Mucosa of gallbladder (tissue), 1 donor: ENCODE measurements at places on chromosomes 5 and 9. TPM values are rescaled to one million over a fixed set of nuclear protein-coding genes. Genes with fewer than 3 reads are reported as not detected.

DNA sequence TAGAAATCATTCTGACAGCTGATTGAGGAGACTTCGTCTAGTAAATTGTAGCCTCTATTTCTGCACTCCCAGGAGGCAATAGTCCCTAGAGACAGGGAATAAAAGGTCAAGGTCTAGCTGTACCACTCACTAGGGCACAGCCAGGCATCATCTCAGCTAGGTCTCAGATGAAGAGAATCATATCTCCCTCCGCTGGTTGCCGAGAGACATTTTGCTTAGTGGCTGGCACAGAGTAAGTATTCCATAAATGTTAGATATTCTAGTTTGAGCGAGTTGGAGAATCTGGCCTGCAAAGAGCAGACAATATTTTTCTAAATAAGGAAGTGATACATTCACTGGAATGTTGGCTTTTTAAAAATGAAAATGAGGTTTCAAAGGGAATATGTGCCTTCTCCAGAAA is 180.4 kb upstream of the ACTBL2 start:
- DNase-seq, result no peak

GRCh38 chr5:57825031-57825686 is 342.5 kb upstream of the ACTBL2 start:
- DNase-seq, result no peak

DNA sequence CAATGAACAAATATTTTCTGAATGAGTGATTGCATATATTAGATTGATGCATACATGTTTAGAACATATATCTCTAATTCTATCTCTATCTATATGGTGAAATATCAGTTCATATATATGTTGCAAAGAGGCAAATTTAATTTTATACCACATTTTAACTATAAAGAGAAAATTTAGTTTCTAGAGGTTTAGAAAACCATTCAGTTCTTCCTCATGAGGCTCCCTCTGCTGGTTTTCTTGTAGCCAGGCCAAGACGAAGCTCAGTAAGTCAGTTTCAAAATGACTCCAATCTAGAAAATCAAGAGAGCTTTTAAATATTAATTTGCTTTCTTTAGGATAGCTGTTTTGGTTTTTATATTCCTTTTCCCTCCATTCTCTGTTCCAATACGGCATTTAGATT is 312.1 kb downstream of the TMEM232 start:
- DNase-seq, result no peak

DNA sequence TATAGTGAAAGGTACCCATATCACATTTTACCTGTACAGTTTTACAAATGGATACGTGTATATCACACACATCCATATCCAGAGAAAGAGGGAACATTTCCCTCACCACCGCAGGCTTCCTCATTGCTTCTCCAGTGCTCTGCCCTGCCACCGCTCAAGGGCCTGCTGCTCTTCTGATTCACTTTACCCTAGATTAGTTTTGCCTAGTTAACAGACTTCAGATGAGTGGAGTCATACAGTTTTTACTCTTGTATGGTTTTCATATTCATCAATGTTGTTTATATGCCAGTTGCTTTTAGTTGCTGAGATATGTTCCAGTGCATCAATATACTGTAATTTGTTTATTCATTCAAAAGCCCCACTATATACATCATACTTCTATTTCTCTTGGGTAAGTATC is 53.9 kb upstream of the POMT1 start:
- DNase-seq, result no peak

DNA sequence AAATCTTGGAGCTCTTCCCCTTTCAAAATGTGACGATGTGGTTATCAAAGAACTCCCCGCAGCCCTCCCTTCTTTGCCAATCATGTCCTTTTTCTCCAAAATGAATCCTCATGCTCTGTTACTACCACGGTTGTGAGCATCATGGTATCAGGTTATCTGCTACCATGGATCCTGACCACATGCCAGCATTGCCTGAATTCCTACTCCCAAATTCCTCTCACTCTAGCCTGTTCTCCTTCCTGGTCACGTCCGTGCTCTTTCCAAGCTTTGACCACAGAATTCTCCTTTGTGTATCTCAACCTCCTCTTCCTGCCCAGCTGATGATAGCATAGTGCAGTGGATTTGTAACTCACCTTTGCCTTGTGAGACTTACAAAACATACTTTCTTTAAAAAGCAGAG is 59.5 kb upstream of the FBXL7 start:
- DNase-seq, result no peak

GRCh38 chr5:160742446-160742845 is 109.6 kb downstream of the ATP10B start:
- DNase-seq, result no peak

DNA sequence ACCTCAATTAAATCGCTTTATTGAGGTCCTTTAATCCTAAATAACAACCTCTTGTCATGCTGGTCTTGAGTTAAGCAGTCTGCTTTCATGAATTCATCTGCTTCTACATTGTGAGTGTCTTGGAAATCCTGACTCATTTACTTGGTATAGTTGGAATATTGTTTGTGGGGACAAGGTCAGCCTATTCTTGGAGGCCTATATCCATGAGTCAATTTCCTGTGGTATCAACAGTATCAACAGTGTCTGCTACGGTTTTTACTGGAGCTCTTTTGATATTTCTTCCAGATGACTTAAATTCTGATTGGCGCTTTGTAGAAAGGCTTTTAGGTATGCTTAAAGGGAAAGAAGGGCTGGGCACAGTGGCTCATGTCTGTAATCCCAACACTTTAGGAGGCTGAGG is 71.2 kb upstream of the PARP8 start:
- DNase-seq, result no peak

DNA sequence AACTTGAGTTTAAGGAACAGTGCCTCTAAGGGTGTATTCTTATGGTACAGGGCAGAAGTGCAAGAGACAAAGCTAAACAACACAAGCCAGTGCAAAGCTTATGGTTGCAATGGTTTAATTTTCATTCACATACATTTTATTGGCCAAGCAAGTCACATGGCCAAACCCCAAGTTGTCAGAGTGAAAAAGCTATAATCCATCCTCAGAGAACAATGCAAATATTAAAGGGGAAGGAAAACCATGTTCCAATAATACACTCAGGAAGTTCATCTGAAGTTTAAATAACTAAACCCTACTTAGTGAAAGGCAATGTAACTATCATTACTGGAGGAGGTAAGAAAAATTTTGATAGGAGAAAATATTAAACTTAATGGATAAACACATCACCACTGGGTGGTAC is 26.6 kb upstream of the TLR4 start:
- DNase-seq, result no peak

DNA sequence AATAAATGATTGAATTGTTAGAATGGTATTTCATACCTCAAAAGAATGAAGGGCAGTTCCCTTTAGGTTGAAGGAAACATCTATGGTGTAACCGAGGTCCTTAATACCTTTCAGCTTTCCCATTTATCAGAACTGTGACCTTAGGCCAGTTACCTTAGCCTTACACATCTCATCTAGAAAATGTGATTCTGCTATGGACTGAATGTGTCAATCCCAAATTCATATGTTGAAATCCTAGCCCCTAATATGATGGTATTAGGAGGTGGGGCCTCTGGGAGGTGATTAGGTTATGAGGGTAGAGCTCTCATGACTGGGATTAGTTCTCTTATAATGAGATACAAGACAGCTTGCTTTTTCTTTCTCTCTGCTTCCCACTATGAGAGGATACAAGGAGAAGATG is 441.9 kb downstream of the PLK2 start:
- DNase-seq, result no peak

- no peak for DNase-seq
Measured at GRCh38 chr9:113913426-113914195, 37.5 kb downstream of the ZNF618 start.

DNA sequence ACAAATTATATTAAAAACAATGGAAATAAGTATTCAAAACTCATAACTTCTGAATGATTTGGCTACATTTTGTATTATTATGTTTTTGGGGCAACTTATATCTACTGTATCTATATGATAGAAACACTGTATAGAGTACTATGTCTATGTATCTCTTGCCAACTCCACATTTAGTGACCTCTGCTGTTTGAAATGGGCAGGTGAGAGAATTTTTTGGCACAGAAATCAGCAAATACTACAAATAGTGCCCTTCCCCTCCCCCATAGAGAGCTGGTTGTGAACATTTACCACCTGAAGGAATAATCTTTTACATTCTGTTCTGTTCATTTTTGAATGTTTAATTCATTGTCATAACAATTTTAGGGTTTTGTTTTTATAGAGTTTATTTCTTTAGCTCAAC is 545.3 kb downstream of the PDE4D start:
- DNase-seq, result no peak

PTGDS gene
- total RNA-seq, result 481 TPM

- no peak for DNase-seq
Measured at GRCh38 chr9:72904267-72905093, 48.4 kb downstream of the ALDH1A1 start.

GRCh38 chr9:113858282-113858681 is 17.8 kb upstream of the ZNF618 start:
- no peak for DNase-seq

PLPP7 gene
- total RNA-seq, result 7.2 TPM

GFI1B gene
- 1.3 TPM for total RNA-seq

IPO11 gene
- total RNA-seq, result 28.3 TPM

DNA sequence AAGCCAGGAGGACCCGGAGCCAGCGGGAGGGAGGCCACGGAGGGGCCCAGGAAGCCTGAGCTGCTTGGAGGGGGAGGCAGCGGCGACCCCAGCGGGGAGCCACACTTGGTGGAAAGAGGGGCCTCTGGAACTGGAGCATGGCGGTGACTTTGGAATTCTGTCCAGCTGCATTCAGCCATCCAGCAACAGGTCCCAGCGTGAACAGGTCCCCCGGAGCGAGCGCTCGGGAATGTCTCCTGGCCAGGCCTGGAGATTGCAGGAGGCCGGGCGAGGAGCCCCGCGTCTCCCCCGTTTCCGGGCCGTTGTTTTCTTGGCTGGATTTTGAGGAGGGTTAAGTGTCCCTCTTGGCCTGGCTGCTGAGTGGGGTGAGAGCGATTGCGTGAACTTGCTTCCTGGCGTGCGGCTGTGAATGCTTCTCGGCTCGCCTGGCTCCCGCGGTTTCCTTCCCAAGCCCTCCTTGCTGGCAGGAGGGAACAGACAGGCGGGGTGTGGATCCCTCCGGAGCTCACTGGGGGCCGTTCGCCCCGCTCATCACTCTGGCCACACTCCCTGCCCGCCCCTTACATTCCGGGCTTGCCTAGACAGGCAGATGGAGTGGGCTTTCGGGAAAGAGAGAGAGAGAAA is 125.3 kb upstream of the IRX4 start:
- DNase-seq, result no peak

ADRA1B gene
- total RNA-seq, result 0.32 TPM

SLCO4C1 gene
- 8.1 TPM for total RNA-seq

FBP1 gene
- total RNA-seq, result 50.5 TPM

GRCh38 chr5:122741681-122742080 is 33.2 kb upstream of the SNX2 start:
- no peak for DNase-seq

TCOF1 gene
- 29.4 TPM for total RNA-seq

EGFLAM gene
- total RNA-seq, result 4.3 TPM

DNA sequence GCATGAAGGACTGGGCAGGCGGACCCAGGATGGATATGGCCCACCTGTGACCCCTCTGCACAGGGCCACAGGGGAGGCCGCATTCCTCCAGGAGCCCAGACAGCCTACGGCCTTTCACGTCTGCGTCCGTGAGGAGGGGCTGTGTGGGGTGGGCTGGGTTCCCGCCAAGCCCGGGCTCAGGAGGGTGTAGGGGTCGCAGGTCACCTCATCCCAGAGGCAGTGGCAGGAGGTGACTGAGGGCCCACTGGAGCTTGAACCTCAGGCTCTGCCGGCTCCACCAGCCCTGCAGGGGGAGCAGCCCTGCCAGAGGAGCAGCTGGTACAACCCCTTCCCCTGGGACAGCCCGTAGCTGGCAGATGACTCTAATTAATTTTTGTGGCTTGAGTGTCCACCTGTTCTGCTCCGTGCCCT is 40.7 kb upstream of the CACNA1B start:
- no peak for DNase-seq

LURAP1L gene
- total RNA-seq, result 25.2 TPM

DNA sequence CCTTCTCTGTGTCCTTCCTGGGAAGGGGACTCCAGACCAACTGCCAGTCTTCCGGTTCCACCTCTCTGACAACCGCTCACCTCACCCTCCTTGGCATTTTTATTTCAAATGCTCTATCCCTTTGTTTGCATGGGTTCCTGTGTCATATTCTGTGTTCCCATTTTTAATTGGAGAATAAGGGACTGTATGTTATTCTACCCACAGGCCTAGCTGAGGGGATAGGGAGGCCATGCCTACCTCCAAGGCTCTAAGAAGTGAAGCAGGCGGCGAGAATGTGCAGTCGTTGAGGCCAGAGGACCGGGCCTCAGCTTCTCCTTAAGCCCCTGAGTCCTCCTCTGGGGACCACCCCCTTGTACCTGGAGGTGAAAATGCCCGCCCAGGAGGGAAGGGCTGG is 936 bp upstream of the WDR5 start:
- no peak for DNase-seq

DNA sequence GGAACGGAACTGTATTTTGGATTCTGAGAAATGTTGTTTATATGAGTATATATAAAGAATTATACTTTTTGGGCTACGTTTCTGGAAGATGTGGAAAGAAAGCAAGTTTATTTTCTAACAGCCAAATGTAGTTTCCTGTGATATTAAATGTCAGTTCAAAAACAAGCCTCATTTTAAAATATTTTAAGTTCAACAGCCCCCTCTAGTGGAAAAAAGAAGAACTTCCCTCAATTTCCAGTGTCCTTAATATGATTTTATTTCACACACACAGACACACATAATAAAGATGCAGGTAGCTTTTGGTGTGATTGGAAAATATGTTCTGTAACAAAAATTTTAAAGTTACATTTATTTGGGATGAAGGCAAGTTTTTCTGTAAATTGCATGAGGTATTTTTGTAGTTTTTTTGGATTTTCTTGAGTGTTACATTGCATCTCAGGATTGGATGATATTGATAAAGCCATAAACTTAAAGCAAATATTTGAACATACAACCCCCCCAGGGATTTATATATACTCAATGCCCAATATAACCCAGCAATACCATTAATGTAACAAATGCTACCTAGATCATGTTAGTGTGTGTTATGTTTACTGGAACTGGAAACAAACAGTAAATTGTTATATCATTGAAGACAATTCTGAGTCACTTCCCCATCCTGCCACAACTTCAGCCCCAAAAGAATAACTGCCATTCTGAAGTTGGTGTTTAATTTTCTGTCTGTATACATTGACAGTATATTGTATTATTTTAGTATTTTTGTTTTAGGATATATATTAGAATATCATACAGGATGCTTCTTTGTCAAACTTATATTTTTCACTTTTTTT is 54.0 kb downstream of the CCDC171 start:
- DNase-seq, result no peak

FANCG gene
- 17.4 TPM for total RNA-seq

- no peak for DNase-seq
Measured at GRCh38 chr5:178086266-178086665, 27.1 kb upstream of the N4BP3 start.

DNA sequence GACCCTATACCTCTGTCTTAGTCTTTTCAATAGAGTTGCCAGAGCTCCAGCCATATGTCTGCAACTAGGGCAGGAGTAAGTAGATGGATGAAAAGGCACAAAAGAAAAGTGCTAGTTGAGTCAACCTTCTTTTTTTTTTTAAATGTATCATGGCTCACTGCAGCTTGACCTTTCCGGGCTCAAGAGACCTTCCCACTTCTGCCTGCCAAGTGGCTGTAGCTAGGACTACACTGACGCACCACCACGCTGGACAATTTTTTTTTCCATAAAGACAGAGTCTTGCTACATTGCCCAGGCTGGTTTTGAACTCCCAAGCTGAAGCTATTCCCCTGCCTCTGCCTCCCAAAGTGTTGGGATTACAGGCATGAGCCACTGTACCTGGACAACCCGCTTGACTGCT is 27.3 kb downstream of the FOXE1 start:
- DNase-seq, result no peak
